ENCODE measurements at places on chromosomes 1 and 21.

- no peak for DNase-seq
These were observed 186.4 kb downstream of the CAMTA1 start for GRCh38 chr1:6971699-6972098.

DNA sequence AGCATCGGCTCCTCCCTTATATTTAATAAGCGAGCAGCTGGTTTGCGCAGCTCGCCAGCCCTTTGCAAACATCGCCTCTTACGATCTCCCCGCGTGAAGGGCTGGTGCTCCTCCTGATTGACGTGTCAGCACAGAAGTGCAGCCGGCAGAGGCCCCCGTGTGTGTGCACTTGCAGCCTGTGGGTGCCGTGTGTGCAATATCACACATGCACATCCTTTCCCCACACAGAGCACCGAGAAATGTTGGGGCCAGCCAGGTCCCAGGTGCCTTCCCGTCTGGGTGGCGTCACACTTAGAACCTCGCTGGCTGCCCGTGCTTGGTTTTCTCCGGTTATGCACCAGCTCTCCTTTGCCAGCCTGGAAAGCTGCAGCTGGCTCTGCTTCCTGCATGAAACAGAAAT is 126.6 kb upstream of the AJAP1 start:
- DNase-seq = no peak

DNA sequence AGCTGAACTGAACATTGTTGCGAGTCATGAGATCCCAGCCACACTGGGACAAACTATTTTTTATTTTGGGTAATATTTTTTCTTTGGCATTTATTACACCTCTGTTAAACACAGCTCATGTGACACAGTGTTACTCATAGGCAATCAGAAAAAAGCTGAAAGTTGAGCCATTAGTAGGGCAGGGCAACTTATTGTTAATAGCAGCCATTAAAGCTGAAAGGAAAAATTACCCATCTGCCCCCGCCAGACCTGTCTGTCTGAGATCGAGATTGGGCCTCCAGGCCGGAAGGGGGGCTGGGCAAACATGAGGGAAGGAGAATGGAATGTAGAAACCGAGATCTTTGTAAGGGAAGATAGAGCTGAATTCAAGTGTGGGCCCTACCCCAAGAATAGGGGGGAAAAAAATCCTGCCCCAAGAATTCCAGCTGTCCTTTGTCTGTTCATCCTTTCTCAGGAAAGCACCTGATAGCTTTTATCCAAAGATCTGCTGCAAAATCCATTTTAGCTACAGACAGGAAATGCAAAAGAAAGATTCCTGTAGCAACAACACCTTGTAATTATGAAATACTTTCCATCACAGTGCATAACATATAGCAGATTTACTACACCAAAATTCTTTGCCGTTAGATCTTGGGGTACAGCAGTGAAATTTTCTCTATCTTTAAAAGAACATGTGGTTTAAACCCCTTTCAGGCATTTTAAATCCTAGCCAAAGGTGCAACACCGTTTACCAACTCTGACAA is 212.8 kb downstream of the PBX1 start:
- DNase-seq = no peak

GRCh38 chr1:98104289-98104688 is 183.5 kb upstream of the DPYD start:
- DNase-seq = peak; percentile 85

- DNase-seq = no peak
These were observed 6.0 kb downstream of the LSS start for GRCh38 chr21:46222436-46223116.

DNA sequence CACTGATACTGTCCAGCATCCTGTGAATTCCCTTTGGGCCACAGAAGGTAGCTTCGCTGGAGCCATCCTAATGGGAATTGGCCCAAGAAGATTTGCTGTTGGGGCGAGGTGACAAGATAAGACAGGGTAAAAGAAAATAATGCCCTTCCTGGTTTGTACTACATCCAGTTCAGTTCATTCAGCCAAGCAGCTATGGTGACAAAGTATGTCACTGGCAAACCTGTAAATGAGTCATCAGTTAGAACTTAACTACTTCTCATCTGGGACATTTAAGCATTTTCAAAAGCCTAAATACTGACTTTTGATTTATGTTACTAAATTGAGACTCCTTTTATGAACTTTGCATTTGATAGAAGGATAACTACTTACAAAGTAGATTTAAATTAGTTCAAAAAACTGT is 54.2 kb downstream of the WDR64 start:
- no peak for DNase-seq

GRCh38 chr1:175070818-175071217 is 3.2 kb downstream of the TNN start:
- DNase-seq = no peak

- DNase-seq = no peak
These were observed 41.0 kb downstream of the MFSD2A start for GRCh38 chr1:39995973-39996393.

GRCh38 chr1:65075123-65075976 is 72.7 kb upstream of the AK4 start:
- DNase-seq = peak; percentile 55

DNA sequence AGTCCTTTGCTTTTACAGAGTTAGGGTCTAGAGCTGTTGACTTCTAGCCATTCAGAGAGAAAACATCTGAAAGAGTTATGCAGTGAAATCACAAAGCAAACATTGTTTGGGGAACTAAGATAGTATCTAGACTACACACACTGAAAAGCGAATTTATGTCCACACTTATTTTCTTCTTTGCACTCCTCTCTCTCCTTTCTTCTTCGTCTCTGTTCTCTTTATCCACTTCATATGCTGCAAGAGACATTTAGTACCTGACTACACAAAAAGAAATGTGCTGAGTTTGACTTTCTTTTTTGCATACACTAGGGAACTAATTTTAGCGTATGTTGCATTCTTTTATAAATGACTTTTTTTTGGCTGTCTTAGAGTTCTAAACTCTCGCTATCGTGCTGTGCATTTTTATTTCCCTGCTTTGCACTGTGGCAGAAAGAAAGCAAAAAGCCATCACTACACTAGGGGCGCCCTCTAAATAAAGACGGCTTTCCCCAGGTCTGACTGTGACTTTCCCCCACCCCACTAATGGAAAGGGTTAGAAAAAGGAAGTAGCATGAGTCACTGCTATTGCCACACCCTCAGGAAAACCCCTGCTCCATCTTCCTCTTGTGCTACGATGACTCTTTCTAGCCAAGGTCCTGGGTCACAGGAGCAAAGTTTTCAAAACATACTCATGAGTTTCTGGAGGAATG is 65.7 kb downstream of the MAP3K7CL start:
- DNase-seq = peak; percentile 90

- DNase-seq = no peak
These were observed 30.6 kb upstream of the LCE5A start for GRCh38 chr1:152479792-152480595.

DNA sequence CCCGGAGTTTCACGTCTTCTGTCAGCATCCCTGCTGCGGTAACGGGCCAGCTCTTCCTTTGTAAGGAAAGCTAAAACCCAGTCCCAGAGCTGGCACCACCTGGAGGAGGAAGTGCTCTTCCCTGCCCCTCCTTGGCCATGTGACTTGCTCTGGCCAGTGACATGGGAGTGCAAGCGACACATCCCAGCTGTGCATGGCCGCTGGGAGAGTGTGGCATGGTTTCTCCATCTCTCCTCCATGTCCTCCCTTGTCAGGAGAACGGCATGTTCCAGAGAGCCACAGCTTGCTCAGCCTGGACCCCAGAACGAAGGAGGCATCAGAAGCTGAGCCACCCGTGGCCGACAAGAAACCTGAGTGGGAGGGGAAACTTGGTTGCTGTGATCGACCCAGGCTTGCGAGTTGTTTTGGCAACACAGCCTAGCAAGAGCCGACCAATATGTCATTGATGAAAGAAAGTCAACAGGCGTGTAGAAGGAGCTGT is 2.7 kb upstream of the PRXL2B start:
- DNase-seq = no peak

GRCh38 chr1:164511001-164511705 is 47.8 kb upstream of the PBX1 start:
- no peak for DNase-seq

DNA sequence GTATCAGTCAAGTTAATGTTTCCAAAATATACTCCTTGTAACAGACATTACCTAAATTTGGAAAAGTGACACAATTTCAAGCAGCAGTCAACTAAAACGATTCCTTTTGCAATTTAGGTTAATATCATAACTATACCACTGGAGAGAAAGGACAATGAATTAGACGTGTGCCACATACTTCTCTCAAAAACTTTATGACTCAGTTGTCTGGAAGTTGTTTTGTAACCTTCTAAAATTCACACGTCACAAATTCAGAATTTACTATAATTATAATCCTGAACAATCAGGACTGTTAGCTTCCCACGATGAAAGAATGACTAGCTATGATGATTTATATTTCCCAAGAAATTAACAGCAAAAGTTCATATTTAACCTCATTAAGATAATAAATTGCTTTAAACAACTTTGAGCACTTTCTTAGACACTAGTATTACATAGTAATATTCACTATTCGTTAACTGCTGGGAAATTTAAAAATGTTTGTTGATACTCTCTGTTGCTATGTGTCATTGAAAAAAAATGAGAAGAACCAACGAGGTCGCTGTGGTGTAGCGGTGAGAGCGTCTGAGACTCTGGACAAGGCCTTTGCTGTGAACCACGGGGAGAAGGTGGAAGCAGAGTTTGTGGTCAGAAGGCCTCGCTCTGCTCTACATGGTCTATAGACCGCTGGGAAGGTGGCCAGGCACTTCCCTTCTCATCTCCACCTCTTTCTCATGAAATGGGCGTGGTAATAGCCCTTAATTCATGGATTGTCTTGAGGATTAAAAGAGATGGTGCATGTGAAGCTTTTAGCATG is 27.9 kb upstream of the BATF3 start:
- DNase-seq = peak; percentile 51

GRCh38 chr1:44780583-44781121 is 5.3 kb downstream of the RPS8 start:
- no peak for DNase-seq

- no peak for DNase-seq
These were observed at the start of gene FCRL2 for GRCh38 chr1:157776971-157777391. Gene FCRL2 (minus strand): TSS chr1:157777132. CDS start chr1:157777073, 59 bp downstream.

DNA sequence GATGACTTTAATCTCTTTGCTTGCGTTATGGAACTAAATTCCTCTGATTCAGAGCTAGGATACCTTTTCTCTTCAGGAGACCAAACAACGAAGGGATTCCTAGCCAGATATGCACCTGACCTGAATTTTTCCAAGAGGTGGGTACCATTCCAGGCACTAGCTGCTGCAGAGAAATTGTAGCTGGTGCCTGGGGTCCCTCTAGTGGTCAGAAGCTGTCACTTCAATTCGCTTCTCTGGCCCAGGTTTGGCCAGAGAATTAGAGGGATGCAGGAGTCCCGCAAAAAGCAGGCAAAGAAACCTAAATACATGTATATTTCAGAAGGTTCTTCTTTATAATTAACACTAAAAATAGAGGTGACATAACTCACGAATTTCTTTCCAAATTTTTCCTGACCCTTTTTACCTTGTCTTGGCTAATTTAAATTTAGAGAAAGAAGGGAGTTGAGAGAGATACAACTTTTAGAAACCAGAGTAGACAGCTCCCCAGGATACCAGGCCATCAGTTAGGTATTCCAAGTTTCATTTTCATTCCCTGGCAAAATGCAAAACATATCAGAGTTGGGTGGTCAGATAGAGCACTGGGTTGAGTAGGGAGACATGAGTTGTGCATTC is 9.6 kb downstream of the ACKR1 start:
- no peak for DNase-seq

DNA sequence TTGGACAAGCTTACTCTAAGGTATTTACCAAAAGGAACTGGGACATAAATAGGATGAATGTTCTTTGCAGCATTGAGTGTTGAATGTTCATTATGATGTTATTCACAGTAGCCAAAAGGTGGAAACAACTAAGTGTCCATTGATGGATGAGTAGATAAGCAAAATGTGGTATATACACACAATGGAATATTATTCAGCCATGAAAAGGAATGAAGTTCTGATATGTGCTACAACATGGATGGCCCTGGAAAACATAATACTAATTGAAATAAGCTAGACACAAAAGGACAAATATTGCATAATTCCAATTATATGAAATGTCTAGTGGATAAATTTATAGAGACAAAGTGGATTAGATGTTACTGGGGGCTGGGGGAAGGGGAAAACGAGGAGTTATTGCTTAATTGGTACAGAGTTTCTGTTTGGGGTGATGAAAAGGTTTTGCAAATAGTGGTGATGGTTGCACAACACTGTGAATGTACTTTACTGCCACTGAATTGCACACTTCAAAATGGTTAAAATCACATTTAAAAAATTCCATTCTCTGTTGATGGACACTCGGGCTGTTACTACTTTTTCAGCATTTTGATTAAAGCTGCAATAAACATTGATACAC is 2.9 kb downstream of the MTARC1 start:
- no peak for DNase-seq

- no peak for DNase-seq
These were observed 457.0 kb upstream of the PROX1 start for GRCh38 chr1:213530611-213531320.

- no peak for DNase-seq
These were observed 107.8 kb upstream of the WNT4 start for GRCh38 chr1:22250724-22251123.

Measured in stromal cell of bone marrow (primary cell).